ENCODE measurements at places on chromosomes 3 and 15.

DNA sequence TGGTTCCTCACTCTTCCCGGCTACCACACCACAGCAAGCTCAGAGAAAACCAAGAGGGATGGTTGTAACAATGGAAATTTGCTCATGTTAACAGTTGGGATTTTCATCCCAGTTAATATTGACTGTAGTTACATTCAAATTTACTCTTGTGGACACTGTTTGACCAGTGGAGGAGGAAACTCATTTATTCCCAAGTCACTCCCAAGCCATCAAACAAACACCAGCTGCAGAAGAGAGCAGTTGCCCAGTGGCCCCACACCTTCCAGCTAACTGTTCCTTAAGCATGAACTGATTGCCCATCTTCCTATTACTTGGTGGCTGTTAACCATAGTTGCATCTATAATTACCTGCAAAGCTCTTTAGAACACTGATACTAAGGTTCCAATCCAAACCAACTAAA, 24.1 kb upstream of the MECOM start:
- no peak for DNase-seq

GRCh38 chr3:189570916-189571315, 60.3 kb upstream of the TP63 start:
- no peak for DNase-seq

- DNase-seq = no peak
Observed at GRCh38 chr3:43908456-43908855, 217.7 kb downstream of the ABHD5 start.

DNA sequence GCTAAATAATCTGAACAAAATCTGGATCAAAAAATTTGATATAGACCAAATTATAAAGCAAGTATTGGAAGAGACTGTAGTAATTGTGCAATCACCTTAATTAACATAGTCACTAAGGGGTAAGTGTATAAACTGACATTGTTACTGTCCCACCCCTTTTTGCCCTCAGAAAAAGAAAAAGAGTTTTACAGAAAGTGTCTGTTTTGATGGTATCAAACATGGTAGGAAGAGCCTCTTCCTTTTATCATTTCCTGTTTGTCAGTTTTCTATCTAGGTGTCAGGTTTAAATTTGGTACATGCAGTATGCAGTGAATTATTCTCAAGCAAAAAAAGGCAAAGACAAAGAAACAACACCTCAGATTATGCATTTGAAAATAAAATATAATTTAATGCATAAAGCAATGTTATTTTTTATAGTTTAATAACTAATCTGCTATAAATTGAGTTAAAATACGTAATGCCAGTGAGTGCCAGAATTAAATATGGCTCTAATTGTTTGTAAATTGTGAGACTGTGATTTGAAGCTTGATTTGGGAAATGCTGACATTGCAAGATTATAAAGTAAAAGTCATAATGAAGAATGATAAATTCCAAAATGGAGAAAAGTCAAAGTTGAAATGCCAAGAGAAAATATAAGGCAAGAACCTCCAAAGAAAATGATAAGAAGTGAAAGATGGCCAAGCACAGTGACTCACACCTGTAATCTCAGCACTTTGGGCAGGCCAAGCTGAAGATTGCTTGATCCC, 30.3 kb upstream of the CMC1 start:
- DNase-seq = no peak

GRCh38 chr15:57440799-57441198, 64.5 kb downstream of the CGNL1 start:
- DNase-seq = no peak

DNA sequence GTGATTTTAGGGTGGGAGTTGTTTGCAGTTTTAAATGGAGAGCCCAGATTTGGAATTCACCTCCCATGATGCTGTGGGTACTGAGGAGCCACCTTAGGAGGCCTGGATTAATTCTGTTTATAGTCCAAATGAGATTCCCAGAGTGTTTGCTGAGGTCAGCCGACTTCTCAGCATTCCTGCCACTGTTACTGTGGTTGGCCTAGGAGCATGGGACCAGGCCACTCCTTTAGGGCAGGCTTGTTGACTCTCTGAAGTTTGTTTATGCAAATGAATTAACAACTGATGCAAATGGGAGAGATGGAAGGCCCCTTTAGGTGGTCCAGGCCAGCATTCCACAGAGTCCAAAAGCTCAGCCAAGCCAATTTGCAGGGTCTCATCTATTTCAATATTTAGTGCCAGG, 46.1 kb downstream of the CACNA2D3 start:
- DNase-seq = no peak

- DNase-seq = no peak
Observed at GRCh38 chr15:81724536-81724935, 321.3 kb downstream of the MEX3B start.

DNA sequence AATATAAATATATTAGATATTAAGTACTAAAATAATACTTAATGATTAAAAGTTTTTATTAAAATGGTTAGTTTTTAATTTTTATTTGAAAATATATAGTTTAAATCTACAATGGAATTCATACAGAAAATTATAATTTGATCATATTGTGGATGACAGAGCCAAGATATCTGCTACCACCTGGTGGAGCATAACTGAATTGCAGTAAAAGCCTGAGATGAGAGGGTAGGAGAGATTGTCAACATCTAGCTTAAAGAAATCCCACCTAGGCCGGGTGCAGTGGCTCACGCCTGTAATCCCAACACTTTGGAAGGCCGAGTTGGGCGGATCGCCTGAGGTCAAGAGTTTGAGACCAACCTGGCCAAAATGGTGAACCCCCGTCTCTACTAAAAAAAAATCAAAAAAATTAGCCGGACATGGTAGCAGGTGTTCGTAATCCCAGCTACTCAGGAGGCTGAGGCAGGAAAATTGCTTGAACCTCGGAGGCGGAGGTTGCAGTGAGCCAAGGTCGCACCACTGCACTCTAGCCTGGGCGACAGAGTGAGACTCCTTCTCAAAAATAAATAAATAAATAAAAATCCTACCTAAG, 25.1 kb upstream of the CSTA start:
- peak; percentile 72 for DNase-seq

DNA sequence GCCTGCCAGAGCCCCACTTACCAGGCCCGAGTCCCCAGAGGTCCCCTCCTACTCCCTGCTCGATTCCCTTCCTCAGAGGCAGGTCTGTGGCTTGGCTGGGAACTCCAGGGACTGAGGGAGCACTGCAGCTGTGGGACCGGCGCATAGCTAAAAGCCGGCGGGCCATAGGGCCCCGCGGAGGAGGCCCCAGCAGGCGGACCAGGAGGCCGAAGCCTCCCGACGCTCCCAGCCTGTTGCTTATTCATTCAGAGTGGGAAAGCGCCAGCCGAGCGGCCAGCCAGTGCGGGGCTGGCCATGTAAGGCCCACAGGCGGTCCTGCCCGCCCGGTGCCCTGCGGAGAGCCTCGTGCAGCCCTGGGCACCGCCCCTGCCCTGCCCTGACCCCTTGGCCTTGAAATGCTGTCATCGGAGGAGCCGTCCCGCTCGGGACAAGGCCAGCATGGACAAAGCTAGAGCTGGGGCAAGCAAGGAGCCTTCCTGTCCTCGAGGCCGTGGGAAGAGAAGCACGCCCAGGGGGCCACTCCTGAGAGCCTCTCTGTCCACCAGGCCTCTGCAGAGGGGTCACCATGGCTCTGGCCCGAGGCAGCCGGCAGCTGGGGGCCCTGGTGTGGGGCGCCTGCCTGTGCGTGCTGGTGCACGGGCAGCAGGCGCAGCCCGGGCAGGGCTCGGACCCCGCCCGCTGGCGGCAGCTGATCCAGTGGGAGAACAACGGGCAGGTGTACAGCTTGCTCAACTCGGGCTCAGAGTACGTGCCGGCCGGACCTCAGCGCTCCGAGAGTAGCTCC, at the start of gene LOXL1:
TSS of gene LOXL1 (plus strand) at position 244 of the 784 bp plus-strand sequence. CDS start at position 566, 322 bp downstream.
- DNase-seq = peak; percentile 64

DNA sequence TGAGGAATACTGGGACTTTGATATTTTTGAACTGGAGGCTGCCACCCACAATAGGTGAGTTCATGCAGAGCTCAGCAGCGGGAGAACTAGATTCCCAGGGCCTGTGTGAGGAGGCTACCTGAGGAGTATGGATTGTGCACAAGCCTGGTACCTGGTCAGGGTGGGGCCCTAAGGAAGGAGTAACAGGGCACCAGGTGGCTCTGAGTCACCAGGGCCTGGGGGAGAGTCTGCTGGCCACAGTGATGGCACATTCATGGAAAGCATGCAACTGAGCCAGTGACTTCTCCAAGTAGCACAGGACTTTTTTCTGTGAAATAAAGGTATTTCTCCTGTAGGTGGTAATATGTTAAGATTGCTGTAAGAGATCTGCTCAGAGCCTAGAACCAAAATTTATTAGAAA, 134.4 kb downstream of the PDE8A start:
- DNase-seq = no peak

GRCh38 chr3:138351916-138352550, 3.7 kb downstream of the MRAS start:
- DNase-seq = no peak

DNA sequence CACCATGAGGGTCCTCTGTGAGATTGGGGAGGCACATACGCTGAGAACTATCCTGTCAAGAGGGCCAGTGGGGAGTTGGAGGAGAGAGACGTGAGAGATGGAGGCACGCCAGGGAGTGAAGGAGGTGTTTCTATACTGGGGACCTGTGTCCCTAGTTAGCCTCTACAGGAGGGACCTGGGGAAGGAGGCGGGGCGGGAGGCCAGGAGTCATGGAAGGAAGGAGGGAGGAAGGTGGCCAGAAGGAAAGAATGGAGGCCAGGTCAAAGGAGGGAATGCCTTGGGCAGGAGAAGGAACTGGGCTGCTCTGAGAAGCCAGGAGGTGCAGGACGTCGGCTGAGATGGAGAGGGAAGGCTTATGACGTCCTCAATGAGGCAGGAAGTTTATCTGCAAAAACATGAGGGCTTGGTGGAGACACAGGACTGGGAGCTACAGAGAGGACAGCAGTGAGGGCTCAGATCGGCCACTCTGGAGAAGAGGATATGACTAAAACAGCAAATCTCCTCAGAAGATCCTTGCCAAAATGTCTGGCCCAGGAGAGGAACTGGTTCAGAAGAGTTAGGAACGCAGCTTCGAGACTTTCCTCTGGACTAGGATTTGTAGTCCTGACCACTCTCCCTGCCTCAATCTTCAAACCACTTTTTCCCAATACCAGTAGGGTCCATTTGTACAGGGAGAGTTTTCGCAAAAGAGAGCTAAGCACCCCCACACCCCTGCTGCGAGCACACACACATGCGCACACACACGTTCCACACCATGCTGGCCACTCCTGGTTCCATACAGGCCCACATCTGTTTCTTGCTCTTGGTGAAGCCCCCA, 59.9 kb downstream of the ADCY5 start:
- no peak for DNase-seq

- no peak for DNase-seq
Observed at GRCh38 chr3:4565809-4566501, 72.8 kb downstream of the ITPR1 start.
